ENCODE measurements at places on chromosomes 5 and 9.

DNA sequence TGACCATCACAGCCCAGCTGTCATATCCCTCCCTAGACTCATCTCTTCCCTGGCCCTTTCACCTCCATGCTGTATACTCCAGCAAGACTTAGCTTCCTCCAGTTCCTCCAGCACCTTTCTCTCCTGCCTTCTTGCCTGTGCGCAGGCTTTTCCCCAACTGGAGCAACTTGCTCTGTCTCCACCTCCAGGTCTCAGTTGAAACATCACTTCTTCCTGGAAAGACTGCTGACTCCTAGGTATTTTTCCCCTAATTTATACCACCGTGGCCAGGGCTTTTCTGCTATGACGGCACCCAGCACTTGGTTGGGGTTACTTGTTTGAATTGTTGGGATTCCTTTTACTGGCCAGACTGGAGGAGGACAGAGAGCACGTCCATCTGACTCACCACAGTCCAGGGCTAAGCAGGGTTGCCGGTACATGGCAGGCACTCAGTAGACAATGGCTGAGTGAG lies 67.5 kb downstream of the KCNIP1 start:
- no peak for DNase-seq

GRCh38 chr9:108874058-108874788 lies 12.2 kb downstream of the ACTL7A start:
- DNase-seq, result no peak

GRCh38 chr5:149156435-149157083 lies 15.3 kb downstream of the ABLIM3 start:
- no peak for DNase-seq

DNA sequence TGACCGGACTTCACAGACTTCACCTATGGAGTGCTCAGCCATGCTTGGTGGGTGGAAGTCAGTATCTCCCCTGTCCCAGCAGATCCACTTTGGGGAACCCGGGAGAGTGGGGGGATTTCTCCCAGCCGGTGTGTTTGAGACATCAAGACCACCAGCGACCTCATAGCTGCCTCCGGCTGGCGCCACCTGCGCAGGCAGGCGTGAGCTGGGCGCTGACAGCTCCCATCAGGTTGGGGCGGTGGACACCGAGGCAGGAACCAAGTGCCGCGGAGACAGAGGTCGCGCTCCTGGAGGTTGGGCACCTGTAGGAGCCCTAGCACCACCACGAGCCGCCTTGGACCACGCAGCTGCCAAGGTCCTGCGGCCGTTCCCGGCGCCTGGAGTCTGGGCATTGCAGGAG lies 124.0 kb upstream of the LARP1 start:
- no peak for DNase-seq

DNA sequence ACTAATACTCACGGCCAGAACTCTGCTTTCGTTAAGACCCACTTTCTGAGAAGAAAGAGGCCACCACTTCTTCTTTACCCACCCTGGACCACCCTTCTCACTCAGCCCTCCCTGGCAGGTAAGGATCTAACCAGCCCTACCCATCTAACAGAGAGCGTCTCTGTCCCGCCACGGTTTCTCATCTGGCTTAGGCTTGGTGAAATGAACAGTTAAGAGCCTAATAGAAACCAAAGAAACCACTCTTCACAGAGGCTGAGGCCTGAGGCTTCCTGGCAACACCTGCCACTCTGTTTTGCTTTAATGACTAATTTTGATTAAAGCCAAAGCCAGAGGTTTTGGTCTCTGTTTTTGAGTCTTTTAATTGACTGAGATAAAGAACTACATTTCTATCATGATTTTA lies 354.1 kb upstream of the SLC30A5 start:
- no peak for DNase-seq

DNA sequence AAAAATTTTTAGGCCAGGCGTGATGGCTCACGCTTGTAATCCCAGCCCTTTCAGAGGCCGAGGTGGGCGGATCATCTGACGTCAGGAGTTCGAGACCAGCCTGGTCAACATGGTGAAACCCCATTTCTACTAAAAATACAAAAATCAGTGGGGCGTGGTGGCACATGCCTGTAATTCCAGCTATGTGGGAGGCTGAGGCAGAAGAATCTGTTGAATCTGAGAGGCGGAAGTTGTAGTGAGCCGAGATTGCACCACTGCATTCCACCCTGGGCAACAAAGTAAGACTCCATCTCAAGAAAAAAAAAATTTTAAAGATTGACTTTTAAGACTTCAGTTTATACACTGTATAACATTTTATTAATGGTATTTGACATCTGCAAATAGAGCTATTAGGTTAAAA lies 60.1 kb upstream of the GNAQ start:
- no peak for DNase-seq

- no peak for DNase-seq
These were observed 13.7 kb upstream of the ROR2 start for GRCh38 chr9:91963711-91964240.

GRCh38 chr9:83509402-83509801 lies 28.8 kb downstream of the FRMD3 start:
- DNase-seq, result no peak

DNA sequence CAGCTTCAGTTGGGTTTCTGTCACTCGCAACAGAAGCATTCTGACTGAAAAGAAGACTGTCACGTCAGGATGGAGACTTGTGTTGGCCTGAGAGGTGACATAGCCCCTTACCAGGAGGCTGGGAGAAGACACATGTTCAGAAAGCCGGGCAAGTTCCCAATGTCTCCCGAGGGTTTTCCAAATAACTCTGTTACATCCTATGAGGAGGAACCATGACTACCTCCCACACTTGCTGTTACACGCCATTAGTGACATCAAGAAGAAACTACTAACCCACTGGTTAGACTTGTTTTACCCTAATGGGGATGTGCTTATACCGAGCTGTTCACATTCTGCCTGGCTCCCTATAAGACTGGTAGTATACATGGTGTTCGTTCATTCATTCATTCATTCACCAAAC lies 33.3 kb downstream of the SH3PXD2B start:
- DNase-seq, result no peak

DNA sequence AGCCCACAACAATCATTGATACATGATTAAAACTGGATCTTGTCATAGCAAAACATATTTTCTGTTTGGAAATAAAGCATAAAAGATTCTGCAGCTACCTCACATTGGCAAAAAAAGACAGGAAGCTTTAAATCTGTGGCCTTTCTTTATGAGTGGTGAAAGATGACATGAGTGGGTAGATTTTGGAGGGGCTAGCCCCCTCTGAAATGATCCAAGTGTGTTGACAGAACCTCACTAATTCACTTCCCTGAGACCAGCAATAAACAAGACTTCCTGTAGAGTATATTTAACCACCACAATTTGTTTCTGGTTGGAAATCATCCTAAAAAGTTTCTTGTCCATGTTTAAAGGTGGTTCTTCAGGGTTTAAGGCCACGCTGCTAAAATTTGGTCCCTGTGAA lies 530.8 kb downstream of the SPATA31D1 start:
- DNase-seq, result no peak

Data from NCI-H187 (cell line).